ENCODE measurements at places on chromosomes 5 and 9.

- no peak for DNase-seq
These were observed 297.8 kb downstream of the NPR3 start for GRCh38 chr5:33008751-33009418.

- DNase-seq = no peak
These were observed 104.1 kb upstream of the BASP1 start for GRCh38 chr5:17113174-17113958.

DNA sequence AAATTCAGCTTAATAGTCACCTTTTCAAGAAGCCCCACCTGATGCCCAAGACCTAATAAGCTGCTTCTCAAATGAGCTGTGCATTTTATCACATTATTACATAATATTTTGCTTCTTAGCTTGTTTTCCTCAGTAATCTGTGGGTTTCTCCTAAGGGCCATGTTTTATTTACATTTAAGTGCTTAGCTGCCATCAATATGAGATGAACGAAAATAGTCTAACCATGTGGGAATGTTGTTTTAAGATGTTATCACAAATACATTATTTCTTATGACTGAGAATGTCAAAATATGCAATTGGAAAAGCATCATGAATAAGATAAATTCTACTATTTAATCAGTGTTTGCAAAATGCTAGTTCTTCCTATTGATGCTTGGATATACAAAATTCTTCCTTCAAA lies 10.1 kb downstream of the ARRDC3 start:
- DNase-seq = no peak

- DNase-seq = no peak
These were observed at the start of gene SNAPC4 for GRCh38 chr9:136400038-136400834. SNAPC4 (minus strand) TSS chr9:136400170; CDS start chr9:136398428, 1,742 bp downstream.

GRCh38 chr9:81477669-81478068 lies 211.7 kb downstream of the TLE1 start:
- no peak for DNase-seq

DNA sequence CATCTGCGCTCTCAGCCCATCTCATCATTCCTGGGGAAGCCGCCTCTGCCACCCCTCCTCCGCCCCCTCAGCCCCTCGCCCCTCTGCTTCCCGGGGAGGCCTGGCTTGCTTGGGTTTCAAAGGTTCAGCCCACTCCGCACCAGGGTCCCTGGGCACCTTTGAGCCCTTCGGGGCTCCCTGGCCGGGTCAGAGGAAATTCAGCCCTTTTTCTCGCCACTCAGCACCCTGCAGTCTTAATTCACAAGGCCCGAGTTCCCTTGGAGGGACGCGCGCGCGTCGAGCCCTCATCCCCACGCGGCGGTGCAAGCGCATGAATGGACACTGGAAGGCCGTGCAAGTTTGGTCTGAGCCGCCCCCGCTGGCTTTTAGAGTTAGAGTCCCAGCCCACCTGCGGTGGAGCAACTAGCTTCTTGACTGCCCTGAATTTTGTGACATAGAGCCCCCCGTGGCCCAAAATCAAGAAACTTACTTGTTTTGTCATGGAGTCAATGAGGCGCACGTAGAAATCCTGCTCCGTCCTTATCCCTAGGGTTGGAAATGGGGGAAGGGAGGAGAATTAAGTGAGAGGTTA lies 4.5 kb downstream of the EBF1 start:
- no peak for DNase-seq

DNA sequence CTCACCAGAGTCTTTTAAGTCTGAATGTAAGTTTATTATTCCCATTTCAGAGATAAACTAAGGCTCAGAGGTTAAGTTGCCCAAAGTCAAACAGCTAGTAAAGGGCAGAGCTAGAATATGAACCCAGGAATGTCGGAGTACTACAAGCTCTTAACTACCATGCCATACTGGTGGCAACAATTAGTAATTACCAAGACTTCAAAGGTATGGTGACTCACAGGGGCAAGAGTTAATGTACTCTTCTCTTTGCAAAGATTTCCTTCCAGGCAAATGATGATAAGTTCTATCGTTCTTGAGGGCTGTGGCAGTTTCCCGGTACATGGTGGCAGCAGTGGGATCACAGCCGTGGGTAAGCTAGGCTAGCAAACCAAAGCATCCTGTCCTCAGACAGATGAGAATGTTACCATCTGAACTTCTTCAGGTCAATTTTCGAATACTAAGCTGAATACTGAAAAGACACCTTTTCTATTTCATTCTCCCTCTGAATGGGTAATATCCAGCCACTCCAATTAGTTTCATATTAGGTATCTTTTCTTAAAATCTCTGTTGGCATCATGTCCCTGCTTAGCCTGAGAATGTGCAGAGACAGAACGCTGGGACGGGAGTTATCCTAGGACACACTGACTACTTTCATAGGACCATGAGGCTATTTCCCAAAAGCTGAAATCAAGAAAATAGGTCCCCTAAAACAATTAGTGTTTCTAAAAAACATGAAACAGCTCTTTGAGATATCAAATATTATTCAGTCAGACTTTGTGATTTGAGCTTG lies 117.0 kb upstream of the NR5A1 start:
- no peak for DNase-seq

- no peak for DNase-seq
These were observed 18.1 kb downstream of the NFIL3 start for GRCh38 chr9:91405343-91406077.

- no peak for DNase-seq
These were observed 2.2 kb upstream of the GARIN3 start for GRCh38 chr5:157168286-157168685.

GRCh38 chr9:95607507-95607906 lies 90.7 kb upstream of the PTCH1 start:
- no peak for DNase-seq

DNA sequence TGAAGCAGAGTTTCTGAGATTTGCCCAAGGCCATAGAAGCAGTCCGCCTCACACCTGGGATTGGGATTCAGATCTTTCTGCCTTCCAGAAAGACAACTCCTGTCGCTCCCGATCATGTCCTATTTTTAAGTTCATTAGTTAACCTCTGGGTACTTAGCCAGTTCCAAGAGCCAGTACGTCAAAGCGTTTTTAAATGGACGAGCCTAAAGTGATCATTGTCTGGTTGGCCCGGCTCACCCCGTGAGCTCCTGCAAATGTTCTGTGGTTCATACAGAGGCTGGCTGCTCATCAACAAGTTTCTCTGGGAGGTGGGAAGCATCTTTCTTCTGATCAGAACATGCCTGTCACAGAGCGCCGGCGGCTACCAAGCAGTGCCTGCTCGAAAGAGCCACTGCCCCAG lies 554.5 kb upstream of the WWC1 start:
- no peak for DNase-seq

GRCh38 chr9:114181607-114182409 lies 26.5 kb downstream of the COL27A1 start:
- no peak for DNase-seq

GRCh38 chr9:127176631-127177030 lies 54.2 kb upstream of the ANGPTL2 start:
- no peak for DNase-seq

DNA sequence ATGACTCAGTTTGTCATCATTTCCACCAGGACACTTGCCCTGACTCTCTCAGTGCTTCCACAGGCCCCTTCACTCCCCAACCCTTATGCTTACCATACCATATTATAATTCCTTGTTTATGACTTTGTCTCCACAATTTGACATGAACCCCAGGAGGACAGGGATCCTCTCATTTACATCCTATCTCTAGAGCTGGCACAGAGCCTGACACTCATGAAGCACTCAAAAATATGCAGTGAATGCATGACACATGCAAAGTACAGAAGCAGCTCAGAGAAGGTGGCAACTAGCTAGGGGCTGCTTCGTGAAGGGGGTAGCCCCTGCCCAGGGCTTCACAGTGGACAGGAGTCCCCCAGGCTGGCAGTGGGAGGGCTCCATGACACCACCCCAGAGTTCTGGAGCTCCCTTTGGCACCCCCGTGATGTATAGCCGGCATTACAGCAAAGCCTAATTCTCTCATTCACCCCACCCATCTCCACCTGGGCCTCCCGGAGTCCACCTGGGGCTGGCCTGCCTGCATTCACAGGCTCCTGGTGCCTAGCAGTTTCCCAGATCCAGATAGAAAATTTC lies 112.0 kb upstream of the SPOCK1 start:
- no peak for DNase-seq

DNA sequence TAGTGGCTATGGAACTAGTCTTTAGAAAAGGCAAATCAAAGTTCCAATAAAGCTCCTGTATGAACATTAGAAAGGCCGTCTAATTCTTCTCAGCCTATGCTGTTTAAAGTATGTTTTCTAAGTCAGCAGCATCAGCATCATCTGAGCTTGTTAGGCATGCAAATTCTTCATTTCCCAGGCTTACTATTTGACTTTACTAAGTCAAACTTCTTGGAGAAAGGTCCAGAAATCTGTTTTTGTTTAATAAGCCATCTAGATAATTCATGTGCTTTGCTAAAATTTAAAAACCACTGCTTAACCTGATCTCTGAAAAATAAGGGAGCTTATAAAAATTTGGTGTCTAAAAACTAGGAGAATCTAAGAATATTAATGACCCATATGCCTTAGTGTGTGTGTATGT lies 200.2 kb upstream of the SGCD start:
- no peak for DNase-seq

GRCh38 chr9:114968671-114969070 lies 38.3 kb upstream of the TNFSF8 start:
- DNase-seq = no peak

DNA sequence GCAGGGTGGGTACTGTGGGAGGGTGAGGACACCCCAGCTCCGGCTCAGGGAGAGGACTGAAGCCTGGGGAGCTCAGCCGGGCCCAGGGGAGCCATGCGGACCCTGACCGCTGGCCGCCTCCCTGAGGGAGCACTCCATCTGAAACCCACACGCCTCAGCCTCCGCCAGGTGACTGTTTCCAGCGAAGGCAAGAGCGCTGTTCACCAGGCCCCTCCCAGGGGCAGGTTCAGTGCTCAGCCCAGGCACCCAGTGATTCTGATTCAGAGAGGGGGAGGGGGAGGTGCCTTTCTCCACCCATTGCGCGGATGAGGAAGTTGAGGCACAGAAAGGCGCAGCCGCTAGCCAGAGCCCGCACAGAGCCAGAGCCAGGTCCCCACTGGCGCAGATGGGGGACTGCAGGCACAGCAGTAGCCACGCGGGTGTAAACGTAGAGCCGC lies 27.0 kb downstream of the ADGRD2 start:
- no peak for DNase-seq

DNA sequence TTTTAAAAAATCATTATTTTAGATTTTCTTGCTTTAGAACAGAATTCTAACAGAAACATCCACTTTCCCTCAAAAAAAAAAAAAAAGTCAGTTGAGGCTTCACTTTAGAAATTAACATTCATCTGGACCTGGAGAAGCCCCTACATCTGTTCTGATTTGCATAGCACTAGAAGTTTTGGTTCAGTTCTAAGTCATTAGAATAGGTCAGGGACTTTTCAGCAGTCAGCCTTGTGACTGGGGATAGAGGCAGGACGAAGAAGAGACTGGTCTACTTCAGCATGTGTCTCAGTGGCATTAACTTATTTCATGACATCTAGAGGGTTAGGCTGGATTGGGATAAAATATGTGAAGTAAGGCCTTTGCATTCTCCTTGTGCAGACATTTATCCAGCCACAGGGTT lies 215.8 kb upstream of the DAB2 start:
- DNase-seq = no peak

GRCh38 chr9:6805532-6805931 lies 47.8 kb downstream of the KDM4C start:
- no peak for DNase-seq

- DNase-seq = no peak
These were observed 495.8 kb downstream of the CHSY3 start for GRCh38 chr5:130400091-130400490.

DNA sequence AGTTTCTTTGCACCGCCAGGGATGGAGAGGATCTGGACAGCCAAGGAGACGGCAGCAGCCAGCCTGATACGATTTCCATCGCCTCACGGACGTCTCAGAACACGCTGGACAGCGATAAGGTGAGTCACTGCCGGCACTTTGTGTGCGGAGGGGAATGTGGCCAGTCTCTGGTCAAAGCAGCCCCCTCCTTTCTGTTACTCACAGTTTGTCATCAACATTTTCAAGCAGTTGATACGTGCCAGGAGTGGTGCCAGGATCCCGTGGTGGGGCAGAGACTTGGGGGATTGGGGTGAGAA lies 175.1 kb upstream of the OTULINL start:
- no peak for DNase-seq

- no peak for DNase-seq
These were observed 122.5 kb upstream of the RUSC2 start for GRCh38 chr9:35367451-35367850.

GRCh38 chr9:4596165-4596922 lies 65.8 kb upstream of the PLPP6 start:
- DNase-seq = no peak

- DNase-seq = no peak
These were observed 34.1 kb upstream of the PLPP1 start for GRCh38 chr5:55568654-55569512.

DNA sequence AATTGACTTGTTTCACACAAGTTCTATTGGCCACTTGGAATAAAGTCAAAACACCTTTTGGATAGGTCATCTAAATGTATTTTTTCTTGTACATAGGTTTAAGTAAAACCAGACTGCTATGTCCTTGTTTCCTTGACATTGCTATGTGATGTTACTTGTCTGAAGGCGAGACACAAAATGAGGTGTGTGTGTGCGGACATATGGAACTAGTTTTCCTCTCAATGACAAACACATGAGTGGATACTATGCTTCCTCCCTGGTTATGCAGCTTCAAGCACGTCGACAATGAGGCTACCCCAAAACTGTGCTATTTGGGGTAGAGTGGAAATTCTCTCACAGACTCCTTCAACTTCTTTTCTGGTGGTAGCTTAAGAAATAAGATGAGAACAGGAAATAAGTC lies 276.8 kb downstream of the GAS1 start:
- DNase-seq = no peak

DNA sequence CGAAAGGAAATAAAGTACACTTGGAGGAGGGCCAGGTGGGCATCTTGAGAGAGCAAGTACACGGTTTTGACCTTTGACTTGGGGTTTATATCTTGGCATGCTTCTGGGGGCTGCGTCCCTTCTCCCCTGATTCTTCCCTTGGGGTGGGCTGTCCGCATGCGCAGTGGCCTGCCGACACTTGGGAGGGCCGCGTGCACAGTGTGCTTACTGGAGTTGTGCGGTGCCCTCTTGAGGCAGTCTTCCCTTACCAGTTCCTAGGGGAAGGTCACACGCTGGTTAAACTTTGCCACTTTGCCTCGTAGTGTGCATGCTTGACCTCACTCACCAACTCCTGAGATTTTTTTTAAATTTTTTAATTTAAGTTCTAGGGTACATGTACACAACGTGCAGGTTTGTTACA lies 4.3 kb upstream of the CLPTM1L start:
- DNase-seq = no peak

DNA sequence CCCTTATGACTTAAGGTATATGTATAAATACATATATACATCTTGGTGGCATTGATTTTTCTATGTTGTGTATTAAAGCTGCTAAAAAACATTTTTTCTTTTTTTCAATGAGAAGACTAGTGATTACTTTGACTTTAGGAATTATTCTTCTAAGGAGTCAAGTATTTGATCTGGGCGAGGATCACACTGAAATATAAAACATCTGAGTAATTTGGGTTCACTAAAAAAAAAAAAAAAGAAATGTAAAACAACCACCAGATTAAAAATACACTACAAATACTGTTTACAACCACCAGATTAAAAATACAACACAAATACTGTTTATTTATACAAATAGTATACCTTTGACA lies 9.0 kb downstream of the UBAP1 start:
- DNase-seq = no peak

GRCh38 chr9:133737071-133737773 lies 930 bp downstream of the SARDH start:
- peak; percentile 92 for DNase-seq

- DNase-seq = peak; percentile 87
These were observed 16.6 kb downstream of the SH3PXD2B start for GRCh38 chr5:172437445-172438318.
